ENCODE measurements at places on chromosomes 5 and 9. TPM values are rescaled to one million over a fixed set of nuclear protein-coding genes. Genes with fewer than 3 reads are reported as not detected.

Gene CDX1
- total RNA-seq: 0.22 TPM

Gene FAM151B
- 13.7 TPM for total RNA-seq

Gene DMRTA1
- total RNA-seq: 0.78 TPM

Gene AIF1L
- total RNA-seq: 0.22 TPM

Gene LCN10
- not detected for total RNA-seq

Gene MSMP
- 1.4 TPM for total RNA-seq

Gene GPR107
- 36.3 TPM for total RNA-seq

Gene NDUFS4
- total RNA-seq: 95.3 TPM

Gene NR2F1-AS1
- 5.4 TPM for total RNA-seq

Gene SLC31A2
- 33.3 TPM for total RNA-seq
